ENCODE measurements at places on chromosomes 2 and 18.
A peak's percentile ranks its signal among the peaks of the same experiment; 100 is the strongest.

GRCh38 chr2:44055664-44056063 lies 59.9 kb upstream of the LRPPRC start:
- no peak for DNase-seq

- DNase-seq = no peak
Measured at GRCh38 chr2:191243154-191243553, 2.0 kb upstream of the MYO1B start.

- no peak for DNase-seq
Measured at GRCh38 chr18:37251679-37252078, 313.9 kb downstream of the CELF4 start.

DNA sequence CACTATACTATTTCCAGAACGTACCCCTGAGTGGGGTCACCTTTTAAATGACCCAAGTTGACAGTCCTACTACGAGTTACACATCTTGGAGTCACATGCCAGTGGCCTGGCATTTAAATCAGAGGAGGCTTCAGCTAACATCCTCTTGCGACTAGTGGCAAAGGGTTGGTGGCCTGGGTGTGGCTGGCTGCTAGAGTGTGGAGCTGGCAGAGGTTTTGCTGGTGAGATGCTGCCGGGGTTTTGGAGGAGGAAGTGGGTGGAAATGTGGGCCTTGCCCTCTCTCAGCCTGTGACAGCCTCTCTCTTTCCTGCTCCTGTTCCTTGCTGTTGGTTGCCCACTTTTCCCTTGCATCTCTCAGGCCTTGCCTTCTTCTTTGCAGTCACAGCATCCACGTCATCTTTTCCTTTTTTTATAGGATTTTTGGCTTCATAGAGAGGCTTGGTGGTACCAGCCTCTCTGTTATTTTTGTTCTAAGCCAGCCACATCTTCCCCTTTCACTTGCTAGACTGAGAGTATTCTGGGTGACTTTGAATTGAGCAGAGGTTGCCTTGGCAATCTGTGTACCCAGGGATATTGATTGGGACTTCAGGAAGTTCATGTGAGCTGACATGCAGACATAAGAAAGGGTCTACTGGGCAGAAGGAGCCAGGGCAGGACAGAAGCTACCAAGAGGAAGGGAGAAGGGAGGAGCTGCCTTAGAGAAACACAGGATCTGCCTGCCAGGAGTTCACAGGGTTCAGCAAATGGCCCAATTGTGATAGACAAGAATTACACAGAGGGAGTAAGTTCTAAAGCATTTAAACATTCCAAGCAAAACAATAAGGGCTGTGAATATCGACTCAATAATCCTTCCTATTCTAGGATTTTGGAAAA lies 55.4 kb downstream of the CDC42EP3 start:
- DNase-seq = no peak

DNA sequence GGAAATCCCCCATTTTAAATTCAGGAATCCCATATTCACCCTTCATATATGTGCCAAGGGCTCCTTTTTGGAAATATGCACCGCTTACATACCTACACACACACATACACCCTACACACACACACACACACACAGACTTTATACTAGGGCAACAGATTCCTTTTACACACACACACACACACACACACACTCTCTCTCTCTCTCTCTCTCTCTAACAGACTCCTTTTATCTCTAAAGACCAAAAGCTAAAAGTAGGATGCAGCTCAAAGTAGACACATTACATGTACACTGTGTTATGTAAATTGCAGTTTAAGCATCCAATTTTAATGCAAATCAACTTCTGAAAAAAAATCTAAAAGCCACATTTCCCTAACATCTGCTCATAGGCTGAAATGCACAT lies 130.9 kb upstream of the CAPN13 start:
- DNase-seq = no peak

- DNase-seq = no peak
Measured at GRCh38 chr18:76578571-76579300, 83.7 kb upstream of the ZNF516 start.

DNA sequence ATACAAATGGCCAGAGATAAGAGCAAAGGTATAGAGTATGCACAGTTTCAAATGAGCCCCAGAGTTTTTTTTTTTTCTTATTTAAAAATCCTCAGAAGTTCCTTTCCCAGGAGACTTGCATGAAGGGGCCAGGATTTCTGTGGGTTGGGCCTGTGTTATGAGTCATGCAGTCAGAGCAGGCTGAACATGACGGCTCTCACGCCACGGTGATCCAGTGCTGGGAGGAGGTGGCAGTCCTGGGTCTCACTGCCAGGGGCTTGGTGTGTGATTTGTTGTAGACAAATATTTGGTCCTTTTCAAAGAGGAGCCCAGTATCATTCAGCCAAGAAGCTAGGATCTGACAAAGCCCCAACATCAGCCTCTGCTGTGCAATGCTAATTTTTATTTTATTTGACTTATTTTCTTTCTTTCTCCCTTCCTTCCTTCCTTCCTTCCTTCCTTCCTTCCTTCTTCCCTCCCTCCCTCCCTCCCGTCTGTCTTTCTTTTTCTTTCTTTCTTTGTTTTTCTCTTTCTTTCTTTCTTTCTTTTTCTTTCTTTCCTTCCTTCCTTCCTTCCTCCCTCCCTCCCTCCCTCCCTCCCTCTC lies 10.4 kb upstream of the KCNE4 start:
- peak; percentile 78 for DNase-seq

DNA sequence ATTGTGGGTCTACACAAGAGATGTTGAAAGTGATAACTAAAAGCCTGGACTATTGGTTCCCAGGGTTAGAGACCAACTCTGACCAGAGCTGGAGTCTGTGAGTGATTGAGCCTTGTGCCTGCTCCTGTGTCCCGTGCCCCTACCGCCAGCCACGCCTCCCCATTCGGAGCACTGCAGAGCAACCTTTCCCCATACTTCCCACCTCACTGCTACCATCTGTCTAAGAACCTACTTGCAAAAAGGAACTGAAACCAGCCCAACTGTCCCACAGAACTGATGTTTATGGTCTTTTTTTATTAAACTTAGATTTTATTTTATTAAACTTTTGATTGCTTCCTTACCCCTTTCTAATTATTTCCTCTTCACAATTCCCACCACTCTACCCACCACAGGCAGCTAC lies 300.3 kb upstream of the MGAT5 start:
- DNase-seq = no peak

DNA sequence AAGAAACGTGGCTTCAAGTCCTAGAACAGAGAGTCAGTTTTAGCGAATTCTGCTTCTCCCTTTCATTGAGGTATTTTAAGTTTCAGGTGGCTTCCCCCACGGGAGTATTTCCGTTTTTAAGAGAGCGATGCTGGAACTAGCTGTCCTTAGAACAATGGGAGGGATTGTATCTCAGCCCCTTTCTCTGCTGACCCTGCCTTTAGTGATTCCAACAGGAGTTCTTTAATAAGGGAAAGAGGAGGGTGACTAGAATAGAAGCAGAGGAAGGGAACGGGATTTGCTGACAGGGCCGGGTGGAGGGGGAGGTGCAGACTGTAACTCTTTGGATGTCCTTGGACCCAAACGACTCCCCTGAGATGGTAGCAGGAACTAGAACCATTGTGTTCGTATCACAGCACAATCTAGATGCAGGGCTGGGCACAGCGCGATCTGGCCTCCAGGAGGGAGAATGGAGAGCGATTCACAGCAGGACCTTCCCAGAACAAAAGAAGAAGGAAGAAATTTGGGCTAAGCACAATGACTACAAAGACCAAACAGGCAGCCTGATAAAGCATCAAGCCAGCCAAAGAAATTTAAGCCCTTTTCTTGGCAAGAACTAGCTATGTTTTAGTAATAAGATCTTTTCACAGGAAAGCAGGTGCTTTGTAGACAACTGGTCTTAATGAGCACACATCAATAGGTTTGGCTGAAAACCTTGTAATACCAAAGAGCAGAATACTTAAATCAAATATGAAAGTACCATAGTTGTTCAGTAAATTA lies 15.8 kb upstream of the RTTN start:
- no peak for DNase-seq

- DNase-seq = no peak
Measured at GRCh38 chr18:36196238-36196995, 9.1 kb downstream of the MOCOS start.

DNA sequence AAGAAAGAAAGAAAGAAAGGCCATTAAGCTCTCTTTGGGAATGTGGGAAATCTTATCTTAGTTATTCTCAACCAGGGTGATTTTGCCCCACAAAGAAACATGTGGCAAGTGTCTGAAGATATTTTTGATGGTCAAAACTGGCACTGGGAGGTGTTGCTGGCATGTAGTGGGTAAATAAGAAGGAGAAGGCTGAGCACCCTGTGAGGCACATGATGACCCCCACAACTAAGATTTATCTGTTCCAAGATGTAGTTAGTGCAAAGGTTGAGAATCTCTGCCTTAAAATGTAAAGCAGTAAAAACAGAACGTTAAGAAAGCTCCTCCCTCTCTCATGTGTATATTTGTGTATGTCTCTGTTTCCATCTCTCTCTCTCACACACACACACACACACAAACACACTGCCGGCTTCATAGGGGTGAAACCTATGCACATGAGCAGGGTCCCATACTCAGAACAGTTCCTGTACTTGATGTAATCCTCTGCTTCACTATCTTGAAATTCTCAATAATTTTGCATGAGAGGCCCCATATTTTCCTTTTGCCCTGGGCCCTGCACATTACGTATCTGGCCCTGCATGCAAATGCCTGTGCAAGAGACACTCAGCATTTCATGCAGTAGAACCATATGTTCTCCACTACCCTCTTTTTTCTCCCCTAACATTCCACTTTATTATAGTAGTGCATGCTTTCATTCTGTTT lies 94.3 kb downstream of the MREG start:
- no peak for DNase-seq

Measured in suprapubic skin (tissue), 4 donors.